ENCODE measurements at places on chromosomes 2 and 18.

GRCh38 chr2:189783451-189783926 is 650 bp downstream of the ORMDL1 start:
- DNase-seq: no peak

GRCh38 chr2:211923019-211923418 is 615.6 kb downstream of the ERBB4 start:
- no peak for DNase-seq

DNA sequence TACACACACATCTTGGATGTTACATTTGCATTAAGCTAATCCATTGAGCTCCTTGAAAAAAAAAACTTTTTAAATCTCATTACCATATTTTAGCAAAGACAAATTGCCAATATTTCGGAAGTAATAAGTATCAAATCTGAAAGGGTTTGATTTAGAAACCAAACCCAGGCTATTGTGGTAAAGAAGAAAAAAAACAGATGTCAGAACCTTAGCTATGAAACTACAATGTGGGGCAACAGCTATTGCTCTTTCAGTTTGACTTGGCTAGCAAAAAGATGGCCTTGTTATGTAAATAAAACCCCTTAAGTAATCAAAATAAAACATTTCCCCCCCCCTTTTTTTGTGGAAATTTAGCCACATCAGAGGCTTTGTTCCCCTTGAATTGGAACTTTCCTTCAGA is 41.2 kb upstream of the REG3A start:
- DNase-seq: no peak

DNA sequence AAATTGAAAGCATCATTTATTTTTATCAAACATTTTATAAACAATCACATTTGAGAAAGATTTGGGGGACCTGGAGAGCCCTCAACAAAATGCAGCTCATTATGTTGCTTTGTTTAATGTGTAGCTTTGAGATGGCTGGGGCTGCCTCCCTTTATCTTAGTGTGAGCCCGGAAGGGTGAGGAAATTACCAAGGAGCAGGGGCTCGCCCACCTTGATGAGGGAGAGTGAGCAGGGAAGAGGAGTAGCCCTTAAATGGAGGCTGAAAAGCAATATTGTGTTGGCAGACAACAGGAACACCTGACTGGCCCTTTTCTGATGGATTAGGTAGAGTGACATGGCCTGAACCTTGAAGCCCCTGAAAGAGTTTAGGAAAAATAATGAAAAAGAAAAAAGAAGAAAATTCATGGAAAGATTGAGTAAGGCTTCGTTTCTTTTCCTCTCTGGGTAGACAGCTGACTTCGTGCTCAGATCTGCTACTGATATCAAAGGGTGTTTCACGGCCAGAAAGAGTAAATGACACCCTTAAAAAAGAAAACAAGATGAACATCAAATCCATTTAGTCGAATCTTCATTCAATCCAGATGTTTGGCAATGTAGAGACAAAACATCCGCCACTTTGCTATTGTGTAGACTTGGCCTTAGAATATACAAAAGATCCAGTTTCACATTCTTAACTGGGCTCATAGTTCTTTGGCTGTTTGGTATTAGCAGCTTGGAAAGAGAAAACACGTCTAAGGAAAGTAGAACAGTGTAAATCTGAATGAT is 206.5 kb upstream of the TCF4 start:
- DNase-seq: no peak

GRCh38 chr2:75561566-75562512 is 1.1 kb upstream of the EVA1A start:
- no peak for DNase-seq

GRCh38 chr18:77191071-77191751 is 58.4 kb upstream of the GALR1 start:
- DNase-seq: no peak

DNA sequence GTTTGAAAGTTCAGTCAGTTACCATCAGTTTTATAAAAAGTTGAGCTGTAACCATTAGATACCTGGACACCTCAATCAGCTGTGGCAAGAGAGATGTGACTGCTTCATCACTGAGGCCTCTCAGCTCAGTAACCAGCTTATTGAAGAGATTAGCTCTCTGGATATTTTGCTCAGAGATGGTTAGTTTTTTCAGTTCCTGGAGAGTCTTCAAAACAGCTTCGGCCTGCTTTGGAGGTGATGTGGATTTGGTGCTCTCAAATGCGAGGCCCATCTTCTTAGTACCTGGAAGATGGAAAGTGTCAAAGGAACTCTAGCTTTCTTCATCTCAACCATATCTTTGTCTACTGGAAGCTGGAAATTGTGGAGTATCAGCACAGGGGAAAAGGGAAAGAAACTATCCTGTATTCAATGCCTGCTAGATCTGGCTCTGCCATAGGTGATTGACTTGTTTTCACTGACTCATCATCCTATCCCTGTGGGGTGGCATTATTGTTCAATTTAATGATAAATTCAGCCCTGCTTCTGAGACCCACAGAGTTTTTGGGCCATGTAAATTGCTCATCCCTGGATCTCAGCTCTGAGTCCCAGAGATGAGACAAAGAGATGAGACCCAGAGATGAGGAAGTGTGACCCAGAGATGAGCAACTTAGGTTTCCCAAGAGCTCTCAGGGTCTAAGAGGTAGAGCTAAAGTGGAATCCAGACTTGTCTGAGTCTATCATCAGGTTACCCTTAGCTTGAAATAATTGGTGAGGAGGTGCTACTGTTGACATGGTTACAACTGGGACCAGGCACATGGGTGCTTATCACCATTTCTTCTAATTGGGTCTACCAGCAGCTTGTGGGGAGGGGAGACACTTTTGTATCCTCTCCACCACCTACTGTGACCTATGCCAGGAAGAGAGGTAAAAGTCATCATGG is 10.4 kb downstream of the APOB start:
- no peak for DNase-seq

DNA sequence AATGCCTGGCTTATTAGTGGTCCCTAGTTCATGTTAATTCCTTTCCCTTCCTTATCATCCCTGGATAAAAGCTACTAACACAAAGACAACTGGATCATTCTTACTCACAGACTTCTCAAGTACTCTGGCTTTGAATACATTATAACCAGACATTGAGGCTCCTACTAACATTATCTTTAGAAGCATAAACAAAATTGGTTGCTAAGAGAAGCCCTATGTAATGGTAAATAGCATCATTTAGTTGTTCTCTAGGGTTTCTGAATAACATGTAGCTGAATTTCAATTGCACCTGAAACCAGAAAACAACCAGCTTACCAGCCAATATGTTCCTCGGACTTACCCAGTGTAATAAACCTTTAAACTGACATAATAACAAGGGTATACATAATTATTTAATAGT is 114.1 kb upstream of the NCKAP5 start:
- DNase-seq: no peak

- DNase-seq: no peak
Observed at GRCh38 chr2:229562472-229563127, 151.8 kb downstream of the DNER start.

GRCh38 chr2:36330473-36331395 is 24.8 kb upstream of the CRIM1 start:
- no peak for DNase-seq

- DNase-seq: no peak
Observed at GRCh38 chr2:38907743-38908562, 18.3 kb downstream of the ARHGEF33 start.

- no peak for DNase-seq
Observed at GRCh38 chr2:239660390-239661230, 259.8 kb upstream of the HDAC4 start.

DNA sequence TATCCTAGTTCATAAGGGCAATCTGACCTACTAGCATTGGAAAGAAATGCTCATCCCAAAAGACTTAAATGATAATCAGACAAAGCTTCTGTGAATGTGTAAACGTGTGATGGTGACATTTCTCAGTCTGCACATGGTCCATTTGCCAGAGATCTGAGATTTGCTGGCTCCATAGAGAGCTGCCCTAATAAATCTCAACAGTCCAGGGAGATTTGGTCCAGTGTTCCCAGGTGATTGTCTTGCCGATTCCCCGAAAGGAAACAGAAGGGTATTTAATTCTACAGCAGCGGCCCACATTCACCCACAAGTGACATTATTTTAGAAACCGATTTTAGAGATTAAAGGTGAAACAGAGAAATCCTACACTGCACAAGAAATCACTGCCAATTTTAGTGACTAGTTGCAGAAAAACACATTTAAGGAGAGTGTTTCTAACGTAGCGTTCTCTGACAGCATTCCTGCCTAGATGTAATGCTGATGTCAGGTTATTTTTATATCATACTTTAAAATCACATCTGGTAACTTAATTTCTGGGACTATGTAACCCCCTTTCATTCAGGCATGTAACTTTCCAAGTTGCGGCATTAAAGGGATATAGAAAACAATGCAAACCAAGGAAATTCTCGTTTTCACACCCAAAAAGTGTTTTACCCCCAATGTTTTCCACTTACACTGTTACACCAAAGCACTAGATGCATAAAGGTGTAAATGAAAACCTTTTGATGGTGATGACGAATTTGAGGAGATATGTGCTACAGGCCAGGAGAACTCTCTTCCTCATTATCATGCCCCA is 231.9 kb upstream of the FN1 start:
- DNase-seq: no peak

- no peak for DNase-seq
Observed at GRCh38 chr2:213002383-213002782, 149.0 kb downstream of the IKZF2 start.

- DNase-seq: no peak
Observed at GRCh38 chr18:658947-659533, 1.6 kb downstream of the TYMS start.

DNA sequence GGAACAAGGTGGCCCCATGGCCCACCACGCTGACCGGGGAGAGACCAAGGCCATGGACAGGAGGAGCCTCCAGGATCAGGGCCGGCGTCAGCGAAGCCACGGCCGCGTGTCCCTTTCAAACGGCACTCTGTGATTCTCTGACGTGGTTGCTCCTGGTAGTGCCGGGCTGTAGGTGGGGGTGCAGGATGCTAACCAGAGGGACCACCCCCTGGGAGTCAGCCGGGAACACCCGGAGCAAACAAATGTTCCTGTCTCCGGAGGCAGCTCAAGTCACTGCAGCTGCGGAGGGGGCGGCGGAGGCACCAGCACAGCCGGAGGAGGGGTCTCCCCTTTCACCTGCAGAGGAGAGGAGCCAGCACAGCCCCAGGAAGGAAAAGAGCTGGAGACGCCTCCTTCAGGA is 750.6 kb upstream of the SALL3 start:
- DNase-seq: no peak

- DNase-seq: no peak
Observed at GRCh38 chr2:180707884-180708205, 272.6 kb upstream of the UBE2E3 start.

DNA sequence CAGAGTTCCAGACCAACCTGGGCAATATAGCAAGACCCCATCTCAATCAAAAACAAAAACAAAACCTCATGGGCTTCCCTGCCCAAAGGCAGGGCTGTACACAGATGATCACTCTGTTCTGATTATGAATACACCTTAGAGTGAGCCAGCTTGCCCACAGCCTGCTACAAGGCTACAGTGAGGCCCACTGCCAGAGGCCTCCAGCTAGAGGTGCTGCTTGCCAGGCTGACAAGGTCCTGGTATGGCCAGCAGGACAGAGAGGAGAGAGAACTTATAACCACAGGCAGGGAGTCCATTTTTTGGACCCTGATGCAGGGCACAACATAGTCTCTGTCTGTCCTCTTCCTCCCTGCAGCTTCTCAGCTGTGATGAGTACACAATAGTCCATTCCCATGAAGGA is 41.5 kb downstream of the KANSL3 start:
- no peak for DNase-seq

DNA sequence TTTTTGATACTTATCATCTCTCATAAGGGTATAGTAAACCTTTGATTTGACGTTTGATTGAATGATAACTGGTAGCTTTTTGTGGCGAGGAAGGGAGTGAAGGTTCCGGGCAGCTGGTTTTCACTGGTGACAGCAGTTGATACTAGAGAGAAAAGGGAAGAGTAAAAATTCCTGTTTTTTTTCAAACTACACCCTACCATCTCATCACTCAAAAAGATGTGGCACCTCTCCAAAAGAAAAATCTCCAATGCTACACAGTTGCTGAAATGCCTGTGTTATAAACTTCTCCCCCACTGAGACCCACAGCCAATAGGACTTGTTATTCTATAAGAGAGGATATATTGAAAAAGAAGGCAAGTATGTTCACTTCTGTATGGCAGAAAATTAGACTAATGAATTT is 154.0 kb downstream of the MAIP1 start:
- DNase-seq: no peak

DNA sequence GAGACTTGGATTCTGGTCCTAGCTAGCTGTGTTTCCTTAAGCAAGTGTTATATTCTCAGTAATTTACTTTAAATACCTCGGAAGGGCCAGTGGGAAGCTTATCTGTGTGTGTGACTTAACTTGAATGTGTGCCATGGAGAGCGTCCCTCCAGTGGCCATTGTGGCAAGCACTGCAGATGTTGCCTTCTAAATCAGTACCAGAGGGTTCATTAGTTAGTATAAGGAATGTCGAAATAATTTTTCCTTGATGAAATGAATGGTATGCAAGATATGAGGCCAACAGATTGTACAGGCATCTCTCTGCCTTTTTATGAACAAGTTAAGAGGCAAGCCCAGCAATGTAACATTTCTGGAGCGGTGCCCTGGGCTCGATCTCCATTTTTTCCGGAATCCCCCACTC is 52.0 kb downstream of the FBXO36 start:
- no peak for DNase-seq

- DNase-seq: no peak
Observed at GRCh38 chr18:58057291-58057965, 13.4 kb downstream of the NEDD4L start.

DNA sequence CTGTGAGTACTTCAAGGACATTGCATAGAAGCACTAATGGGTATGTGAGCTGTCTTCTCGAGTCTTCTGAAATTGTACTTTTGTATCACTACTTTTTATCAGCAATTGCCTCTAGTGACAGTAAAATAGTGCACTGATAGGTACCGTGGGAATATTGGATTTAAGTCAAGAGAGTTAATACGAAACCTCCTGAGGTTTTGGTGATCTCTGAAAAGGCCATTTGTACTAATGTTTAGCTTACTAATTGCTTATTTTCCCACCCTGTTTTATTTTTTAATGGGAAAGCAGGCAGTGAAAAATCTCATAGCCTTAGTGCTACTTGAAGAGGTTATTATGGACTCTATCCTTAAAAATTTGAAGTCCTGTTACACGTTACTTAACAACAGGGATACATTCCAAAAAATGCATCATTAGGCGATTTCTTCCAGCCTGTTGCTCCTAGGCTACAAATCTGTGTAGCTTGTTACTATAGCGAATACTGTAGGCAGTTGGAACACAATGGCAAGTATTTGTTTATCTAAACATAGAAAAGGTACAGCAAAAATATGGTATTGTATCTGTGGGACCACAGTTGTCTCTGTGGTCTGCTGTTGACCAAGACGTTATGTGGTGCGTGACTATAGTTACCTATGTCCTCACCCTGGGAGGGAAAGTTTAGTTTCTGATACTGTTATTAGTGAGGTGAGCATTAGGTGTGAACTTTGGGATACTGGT is 65.9 kb downstream of the CAB39 start:
- no peak for DNase-seq

- DNase-seq: no peak
Observed at GRCh38 chr2:240324312-240325015, 111.0 kb upstream of the GPC1 start.

GRCh38 chr2:105090091-105090490 is 52.2 kb downstream of the MRPS9 start:
- DNase-seq: no peak

- no peak for DNase-seq
Observed at GRCh38 chr2:39608686-39609441, 56.9 kb upstream of the TMEM178A start.

Data from activated T-cell treated with anti-CD3 and anti-CD28 coated beads, Interleukin-2, amount 50 U/mL, for 4 hours (primary cell).